Fibroblast of skin of back (primary cell): ENCODE measurements at places on chromosomes 13 and 19.

- DNase-seq, result no peak
Observed at GRCh38 chr13:99316657-99317256, 9.6 kb upstream of the GPR183 start.

GRCh38 chr19:31266731-31267130, 82.5 kb downstream of the TSHZ3 start:
- no peak for DNase-seq

- no peak for DNase-seq
Observed at GRCh38 chr13:24323036-24323738, 13.8 kb downstream of the C1QTNF9 start.

DNA sequence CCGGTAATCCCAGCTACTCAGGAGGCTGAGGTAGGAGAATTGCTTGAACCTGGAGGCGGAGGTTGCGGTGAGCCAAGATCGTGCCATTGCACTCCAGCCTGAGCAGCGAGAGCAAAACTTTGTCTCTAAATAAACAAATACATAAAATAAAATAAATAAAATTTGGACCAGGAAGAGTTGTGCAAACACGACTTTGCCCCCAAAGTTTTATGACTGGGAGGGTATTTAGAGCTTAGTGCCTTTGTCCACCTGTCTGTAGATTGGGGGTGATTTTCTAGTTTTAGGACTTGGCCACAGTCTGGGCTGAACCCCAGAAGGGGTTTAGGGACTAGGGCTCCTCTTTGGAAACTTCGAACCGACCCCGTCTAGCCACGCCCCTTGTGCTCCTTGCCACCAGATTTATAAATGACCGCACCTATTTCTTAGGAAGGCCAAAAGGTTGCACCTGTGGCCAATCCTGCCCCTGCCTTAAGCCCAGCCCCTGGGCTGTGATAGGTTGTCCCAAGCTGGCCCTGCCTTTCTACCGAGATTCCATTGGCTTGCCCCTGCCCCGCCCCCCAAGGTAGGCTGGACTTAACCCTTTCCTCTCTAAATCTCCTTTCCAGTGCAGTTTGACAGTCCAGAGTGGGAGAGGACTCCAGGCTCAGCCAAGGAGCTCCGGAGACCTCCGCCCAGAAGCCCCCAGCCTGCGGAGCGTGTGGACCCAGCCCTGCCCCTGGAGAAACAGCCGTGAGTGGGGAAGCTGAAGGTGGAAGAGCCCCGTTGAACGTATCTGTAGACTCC, 5.3 kb downstream of the SHD start:
- no peak for DNase-seq

- DNase-seq, result no peak
Observed at GRCh38 chr13:35916146-35916545, 215.0 kb downstream of the DCLK1 start.

- DNase-seq, result no peak
Observed at GRCh38 chr13:21641629-21642028, 29.2 kb upstream of the FGF9 start.

DNA sequence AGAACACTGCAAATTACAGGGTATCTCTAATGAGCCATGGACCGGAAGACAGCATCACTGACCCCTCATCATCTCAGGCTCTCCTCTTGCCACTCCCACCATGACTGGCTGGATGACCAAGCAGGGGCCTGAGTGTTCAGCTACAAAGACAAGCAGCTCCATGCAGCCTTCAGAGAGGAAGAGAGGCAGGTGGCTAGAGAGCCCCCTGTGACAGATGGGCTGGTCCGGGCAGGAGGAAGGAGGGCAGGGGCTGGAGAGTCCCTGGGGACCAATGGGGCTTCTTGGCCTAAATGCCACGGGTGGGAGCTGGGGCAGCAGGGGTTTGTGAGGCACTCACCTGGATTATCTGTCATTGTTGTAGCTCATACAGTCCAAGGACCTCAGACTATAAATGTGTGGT, 12.8 kb upstream of the RASA3 start:
- DNase-seq, result no peak

DNA sequence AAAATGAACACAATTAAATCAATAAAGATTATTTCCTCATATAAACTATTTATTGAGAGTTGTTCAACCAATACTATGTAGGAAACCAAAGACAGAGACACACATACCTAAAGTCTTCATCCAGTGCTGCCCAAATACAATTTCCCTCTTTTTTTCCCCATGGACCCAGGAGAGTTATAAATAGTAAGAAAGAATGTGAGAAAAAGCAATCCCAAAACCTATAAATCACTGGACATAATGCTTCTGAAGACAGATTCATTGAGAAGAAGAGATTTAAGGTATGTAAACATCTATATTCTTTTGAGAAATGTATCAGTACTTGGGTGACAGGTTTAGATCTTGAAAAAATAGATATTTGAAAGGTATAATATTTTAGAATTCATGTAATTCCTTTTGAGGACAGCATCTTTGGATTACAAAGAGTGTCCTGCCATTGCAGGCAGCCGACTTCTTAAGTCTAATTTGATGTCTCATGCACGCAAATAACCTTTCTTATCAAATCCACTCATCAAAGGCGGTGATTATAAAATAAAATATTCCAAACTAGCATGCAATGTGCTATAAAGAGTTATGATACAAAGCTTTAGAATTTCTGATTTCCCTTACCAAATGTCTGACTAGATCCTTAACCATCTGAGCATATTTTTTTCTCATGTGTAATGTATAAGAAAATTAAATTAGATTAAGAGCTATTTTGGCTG, 739.4 kb downstream of the LIG4 start:
- peak; percentile 51 for DNase-seq

GRCh38 chr13:81714513-81714912, 1373.6 kb upstream of the SPRY2 start:
- no peak for DNase-seq

- peak; percentile 22 for DNase-seq
Observed at GRCh38 chr19:44476559-44477408, 23.5 kb downstream of the ZNF180 start.
